ENCODE measurements at places on chromosomes 11 and 22. TPM values are rescaled to one million over a fixed set of nuclear protein-coding genes. Genes with fewer than 3 reads are reported as not detected.

- no peak for DNase-seq
Observed at GRCh38 chr22:27296091-27296675, 505.4 kb downstream of the MN1 start.

- DNase-seq, result no peak
Observed at GRCh38 chr22:47205554-47205953, 443.1 kb downstream of the TBC1D22A start.

DNA sequence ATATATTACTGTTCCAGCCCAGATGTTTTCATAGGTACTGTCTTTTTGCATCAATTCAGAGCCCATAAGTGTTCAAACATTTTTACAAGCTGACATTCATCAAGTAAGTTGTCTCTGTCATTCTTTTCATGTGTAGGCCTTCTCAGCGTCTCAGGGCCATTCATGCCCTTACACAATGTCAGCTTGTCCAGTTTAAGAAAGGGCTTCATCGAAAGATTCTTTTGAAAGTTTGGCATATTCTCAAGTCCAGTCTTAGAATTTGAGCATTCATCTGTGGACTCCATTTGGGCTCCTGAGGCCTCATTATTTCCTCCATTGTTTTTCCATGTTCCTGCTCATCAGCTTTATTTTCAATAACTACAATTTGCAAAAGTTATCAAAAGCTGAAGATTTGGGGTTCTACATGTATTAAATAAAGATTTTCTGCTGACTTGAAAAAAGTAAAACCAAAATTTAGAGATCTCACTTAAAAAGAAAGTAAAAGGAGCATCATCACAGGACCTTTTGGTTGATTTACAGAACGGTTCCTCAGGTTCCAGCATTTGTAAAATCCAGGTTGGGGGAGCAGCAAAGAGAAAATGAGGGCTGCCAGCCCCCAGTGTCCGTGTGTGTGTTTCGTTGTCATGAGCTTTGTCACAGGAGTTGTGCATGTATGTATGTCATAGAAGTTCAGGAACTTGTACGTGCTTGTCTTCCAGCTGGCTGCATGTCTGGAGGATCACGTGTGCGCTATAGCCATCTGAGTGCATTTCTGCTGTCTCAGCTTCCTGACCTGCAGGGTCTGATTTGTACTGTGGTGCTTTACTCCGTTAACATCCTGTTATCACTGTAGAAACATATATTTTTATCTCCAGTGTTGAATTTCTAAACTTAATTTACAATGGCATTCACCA lies 15.6 kb downstream of the MOV10L1 start:
- peak; percentile 88 for DNase-seq

The RFPL3 gene
- 0.35 TPM for polyA plus RNA-seq

The APOA1 gene
- 3.3 TPM for polyA plus RNA-seq

- DNase-seq, result peak; percentile 53
Observed at GRCh38 chr11:103202048-103202651, 92.9 kb downstream of the DYNC2H1 start.

The GAL gene
- 0.56 TPM for polyA plus RNA-seq

GRCh38 chr11:69403556-69404215 lies 77.8 kb upstream of the LINC01488 start:
- no peak for DNase-seq

The HPX gene
- polyA plus RNA-seq, result 3.1 TPM

DNA sequence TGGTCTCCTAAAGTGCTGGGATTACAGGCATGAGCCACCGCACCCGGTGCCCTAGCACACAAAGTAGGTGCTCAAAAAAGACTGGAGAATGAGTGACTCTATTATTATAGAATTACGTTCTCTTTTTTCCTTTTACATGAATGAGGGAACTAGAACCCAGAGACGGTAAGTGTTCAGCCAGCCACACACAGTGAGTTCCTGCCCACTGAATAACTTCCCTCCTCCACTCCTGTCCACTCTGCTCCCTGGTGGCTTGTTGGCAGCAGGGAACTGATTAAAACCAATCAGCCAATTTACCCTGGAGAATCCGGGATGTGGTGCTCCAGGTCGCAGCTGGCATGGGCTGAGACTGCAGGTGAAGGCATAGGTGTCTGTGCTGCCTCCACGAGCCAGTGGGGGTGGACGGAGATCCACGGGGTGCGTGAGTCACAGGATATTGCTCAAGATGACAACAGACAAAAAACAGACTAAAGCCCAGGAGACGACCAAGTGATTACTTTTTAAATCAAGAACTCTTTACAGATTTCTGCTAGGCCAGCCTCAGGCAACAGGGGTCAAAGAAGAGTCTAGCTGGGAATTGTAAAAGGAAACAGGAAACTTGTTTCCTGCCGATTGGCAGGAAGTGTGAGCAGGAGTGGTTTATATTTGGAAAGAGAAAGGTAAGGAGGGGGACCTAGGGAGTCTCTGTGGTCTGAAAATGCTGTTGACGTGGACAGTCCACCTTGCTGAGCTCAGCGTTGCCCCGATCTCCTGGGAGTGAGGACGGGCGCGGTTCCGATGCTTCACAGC lies 95.2 kb upstream of the TP53I11 start:
- DNase-seq, result peak; percentile 53

The RCOR2 gene
- polyA plus RNA-seq, result 16.0 TPM

The CDHR5 gene
- polyA plus RNA-seq, result 1.2 TPM

GRCh38 chr11:118783724-118784495 lies 7.1 kb downstream of the DDX6 start:
- no peak for DNase-seq

The DERL3 gene
- 1.5 TPM for polyA plus RNA-seq

DNA sequence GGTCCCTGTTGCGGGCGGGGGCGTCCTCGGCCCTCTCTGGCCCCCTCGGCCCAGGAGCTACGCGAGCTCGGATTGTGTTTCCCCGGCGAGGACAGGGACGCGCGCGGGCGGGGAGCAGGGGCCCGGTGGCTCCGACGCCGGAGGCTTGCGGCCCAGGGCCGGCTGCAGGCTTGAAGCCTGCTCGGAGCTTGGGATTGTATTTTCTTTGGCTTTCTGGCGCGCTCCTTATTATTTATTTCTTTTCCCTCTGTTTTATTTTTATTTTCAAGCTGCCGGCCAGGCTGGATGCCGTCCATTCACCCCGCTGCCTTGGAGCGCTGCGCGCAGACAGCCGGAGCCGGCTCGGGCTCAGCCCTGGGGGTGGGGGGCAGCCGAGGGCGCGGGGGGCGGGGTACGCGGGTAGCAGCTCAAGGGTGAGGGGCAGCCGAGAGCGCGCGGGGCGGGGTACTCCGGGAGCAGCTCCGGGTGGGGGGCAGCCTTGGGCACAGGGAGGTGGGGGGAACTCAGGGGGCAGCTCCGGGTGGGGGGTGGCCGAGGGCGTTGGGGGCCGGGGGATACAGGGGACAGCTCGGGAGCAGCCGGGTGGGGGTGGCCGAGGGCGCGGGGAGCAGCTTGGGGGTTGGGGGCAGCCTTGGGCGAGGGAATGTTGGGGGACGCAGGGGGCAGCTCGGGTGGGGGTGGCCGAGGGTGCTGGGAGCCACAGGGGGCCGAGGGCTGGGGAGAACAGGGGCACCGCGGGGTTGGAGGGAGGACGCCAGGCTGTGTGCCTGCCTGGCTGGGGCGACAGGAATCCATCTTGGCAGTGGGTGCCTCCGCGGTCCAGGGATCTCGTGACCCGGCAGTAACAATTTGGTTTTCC lies 42.7 kb downstream of the KCNJ1 start:
- DNase-seq, result peak; percentile 83

DNA sequence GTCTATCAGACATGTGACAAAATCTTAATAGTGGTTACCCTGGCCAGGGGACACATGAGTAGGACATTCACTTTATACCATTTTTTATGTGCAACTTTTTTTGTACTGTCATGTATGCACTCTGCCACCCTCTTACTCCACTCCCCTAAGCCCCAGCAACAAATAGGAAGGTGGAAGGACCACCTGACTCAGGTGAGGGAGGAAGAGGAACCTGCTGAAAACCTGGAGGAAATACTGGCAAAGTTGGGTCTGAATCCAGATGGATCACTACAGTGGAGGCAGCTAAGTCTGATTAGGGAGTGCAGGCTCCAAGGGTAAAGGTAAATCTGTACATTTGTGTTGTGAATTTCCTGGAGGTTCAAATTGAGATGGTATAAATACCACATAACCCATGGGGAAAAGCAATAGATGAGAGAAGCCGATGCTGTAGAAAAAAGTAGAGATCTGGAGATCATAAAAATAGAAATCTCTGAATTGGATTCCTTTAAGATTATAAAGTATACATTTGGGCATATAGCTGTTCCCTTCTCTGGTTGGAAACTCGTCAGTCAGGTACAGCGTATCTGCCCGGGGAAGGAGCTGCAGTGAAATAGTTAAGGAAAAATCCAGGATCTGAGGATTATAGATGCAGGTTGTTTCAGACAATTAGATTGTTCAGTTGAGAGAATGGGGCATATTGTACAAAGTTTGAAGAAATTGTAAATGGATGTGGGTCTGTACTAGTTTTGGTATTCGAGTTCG lies 52.2 kb upstream of the OR9Q1 start:
- DNase-seq, result no peak

DNA sequence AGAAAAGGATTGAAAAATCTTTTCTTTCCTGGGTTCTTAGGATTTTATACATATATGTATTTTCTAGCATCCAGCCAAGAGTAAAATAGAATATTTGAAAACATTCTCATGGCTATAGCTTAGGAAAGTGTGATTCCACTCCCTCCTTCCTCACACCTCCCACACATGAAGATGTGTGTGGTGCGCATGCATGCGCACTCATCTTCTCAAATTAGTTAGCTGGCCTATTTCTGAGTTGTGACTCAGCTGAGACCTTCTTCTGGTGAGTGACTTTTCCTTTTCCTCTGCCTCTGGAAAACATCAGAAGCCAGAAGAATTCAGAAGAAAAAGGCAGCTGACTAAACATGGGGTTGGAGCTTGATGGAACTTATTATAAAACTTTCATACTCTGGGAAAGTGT lies 149.8 kb downstream of the OR4C45 start:
- no peak for DNase-seq

DNA sequence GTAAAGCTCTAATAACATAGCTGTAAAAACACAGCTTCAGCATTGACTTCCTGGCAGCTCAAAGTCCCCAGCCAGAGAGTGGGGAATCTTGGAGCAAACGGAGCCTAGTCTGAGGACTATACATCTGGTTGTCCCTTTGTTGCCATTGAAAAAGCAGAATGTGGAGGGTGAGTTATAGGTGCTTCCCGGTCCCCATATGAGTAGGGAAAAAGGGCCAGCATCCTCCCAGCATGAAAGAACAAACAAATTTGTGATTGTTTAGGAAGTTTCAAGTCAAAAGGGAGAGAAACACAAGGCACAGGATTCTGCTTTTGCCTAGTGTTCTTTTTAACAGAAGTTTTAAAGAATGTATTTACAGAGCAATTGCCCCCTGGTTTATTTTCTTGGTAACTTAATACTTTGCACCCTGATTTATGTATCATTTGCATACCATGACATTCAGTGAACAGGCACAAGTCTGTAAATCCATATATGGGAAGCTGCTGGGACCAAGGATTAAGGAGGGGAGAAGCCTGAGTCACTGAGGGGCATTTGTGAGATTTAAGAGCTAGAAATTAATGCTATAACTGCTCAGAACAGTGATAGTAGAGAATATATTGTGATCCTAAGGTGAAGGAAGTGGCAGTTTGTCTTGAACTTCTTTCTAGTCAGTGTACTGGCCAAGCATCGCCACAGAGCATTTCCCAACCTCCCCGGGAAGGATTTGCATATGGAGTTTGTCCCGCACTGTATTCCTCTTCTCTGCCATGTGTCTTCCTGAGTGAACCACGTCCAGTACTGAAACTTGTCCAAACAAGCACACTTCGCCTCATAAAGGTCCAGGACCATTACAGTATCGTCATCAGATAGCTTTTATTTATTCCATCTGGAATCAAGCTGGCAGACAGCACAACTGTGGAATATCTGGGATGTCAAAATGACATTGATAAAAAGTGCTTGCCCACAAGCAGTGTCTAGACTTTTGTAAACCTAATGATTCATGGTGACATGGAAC lies 103.0 kb downstream of the DBX1 start:
- peak; percentile 22 for DNase-seq

GRCh38 chr11:44229098-44229497 lies 80.8 kb downstream of the ALX4 start:
- peak; percentile 45 for DNase-seq

The ABCC8 gene
- polyA plus RNA-seq, result 3.9 TPM

DNA sequence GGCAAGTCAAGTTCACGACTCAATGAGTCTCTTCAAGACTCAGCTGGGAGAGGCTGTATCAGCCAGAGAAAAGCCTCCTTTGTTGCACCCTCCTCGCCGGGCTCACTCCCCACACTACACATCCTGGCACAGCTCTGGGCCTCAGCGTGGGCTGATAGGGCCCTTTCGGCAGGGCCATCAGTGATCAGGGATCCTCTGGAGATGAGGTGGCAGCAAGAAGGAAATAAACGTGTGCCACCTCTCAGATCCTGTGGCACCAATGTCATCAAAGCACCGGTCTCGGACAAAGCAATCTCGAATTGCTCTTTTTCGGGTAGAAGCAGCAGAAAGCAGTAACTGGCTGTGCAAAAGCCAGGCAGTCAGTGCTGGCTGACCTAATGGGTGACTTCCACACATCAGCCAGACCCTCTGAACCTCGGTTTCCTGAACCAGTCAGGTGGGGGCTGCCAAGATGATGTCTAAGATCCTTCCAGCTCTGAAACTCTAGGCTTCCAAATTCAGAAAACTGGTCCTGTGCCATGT lies 2.1 kb downstream of the EHD1 start:
- DNase-seq, result no peak

The CECR2 gene
- 15.8 TPM for polyA plus RNA-seq

DNA sequence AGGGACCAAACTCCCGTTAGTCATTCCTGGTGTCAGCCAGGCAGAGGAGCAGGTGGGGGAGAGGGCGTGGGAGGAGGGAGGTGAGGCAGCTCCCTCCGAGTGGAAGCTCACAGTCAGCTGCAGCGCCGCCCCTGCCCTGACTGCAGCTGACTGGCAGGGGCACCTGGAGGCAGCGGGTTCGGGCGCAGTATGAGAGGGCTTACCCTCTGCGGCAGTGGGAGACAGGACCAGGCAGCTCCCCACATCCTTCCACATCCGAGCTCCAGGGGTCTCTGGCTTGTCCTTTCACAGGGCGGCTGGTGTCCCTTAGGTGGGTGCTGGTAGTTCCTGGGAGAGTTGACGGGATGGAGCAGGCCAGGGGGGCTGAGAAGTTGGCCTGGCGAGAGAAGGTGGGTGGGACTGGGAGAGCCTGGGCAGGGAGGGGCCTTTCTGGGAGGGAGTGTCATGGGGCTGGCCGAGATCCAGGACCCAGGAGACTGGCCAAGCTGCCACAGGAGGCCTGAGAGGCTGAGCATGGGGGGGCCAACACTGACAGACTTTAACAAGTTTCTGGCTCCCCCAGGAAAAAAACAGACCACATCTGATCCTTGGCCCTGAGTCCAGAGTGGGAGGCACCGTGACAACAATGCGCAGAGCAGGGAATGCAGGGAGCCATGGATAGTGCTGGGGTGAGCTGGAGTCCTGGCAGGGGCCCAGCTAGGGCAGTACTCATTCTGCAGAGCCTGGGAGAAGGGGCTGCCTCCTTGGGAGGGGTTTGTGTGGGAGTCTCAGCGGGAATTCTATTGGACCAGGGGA lies 4.9 kb downstream of the ADORA2A start:
- peak; percentile 91 for DNase-seq

The MYOD1 gene
- 77.9 TPM for polyA plus RNA-seq

GRCh38 chr22:43772831-43773230 lies 39.3 kb downstream of the EFCAB6 start:
- peak; percentile 12 for DNase-seq

GRCh38 chr11:43948341-43949225 lies 6.1 kb downstream of the C11orf96 start:
- DNase-seq, result no peak

GRCh38 chr11:57779276-57779675 lies 17.7 kb downstream of the CTNND1 start:
- peak; percentile 77 for DNase-seq

- no peak for DNase-seq
Observed at GRCh38 chr11:36165621-36166397, 123.4 kb downstream of the COMMD9 start.

The DCHS1 gene
- polyA plus RNA-seq, result 60.4 TPM

The MS4A6A gene
- 25.1 TPM for polyA plus RNA-seq

The ASRGL1 gene
- 2.4 TPM for polyA plus RNA-seq

GRCh38 chr22:23787600-23787896 lies 782 bp downstream of the SMARCB1 start:
- no peak for DNase-seq

Measured in muscle of leg (tissue), 16 donors.